Skeletal muscle cell (primary cell): ENCODE measurements at places on chromosomes 6 and 20.
A peak's percentile ranks its signal among the peaks of the same experiment; 100 is the strongest.

- no peak for DNase-seq
Measured at GRCh38 chr20:5364997-5365597, 48.3 kb upstream of the PROKR2 start.

DNA sequence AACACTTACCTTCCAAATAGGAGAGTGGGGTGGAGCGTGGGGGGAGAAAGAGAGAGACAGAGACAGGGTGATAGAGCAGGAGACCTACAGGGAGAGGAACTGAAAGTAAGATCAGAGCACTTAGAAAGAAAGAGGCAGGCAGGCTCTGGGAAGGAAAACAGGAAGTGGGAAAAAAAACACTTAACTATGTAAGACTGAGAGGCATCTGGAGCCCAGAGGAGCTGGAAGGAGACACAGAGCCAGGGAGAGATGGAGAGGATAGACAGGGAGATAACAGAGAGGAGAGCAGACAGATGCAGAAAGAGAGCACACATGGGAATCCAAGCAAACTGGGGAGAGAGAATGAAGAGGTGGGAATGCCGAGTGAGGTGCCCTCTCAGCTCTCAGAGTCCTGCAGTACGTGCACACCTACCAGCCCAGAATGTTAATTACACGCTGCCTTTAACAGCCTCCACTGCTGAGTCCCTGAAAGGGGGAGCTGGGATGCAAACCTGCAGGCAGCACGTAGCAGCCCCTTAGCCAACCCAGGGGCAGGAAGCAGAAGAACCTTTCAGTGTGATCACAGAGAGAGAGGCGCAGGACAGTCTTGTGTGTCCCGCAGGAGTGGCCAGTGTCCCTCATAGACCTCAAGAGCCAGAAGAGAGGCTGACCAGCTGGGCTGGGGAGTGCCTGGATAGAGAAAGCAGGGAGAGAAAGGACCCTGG is 132.7 kb upstream of the LRFN2 start:
- peak; percentile 29 for DNase-seq

GRCh38 chr6:121897337-121897760 is 461.9 kb downstream of the GJA1 start:
- DNase-seq: no peak

DNA sequence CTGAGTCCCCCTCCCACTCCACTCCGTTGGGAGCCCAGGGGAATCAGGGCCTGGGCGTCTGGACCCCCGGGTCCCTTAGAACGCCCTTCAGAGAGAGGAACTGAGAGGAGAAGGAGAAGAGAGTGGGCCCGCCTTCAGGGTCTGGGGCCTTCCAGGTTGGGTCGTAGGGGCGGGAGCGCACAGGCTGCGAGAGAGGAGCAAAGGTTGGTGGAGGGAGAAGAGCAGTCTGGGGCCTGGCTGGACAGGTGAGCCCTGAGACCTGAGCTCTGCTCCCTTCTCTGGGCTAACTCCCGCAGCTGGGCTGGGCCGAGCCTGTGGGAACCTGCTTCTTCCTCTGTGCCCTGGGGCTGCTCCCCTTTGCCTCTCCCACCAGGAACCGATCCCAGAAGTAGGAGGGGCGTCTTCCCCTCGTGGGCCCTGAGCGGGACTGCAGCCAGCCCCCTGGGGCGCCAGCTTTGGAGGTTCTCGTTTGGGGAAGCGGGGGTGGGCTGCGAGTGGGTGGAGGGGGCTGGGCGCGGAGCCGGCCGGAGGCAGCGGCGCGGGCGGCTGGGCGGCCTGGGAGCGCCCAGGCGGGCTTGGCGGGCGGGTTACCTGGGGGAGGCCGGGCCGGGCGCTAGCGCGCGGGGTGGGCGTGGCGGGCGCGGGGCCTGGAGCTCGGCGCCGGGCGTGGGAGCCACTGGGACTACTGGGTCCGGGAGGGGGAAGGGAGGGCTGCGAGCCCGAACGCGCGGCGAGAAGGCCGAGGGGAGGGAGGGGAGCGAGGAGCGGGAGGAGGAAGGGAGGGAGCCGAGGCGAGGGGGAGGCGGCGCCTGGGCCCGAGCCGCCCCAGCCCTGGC is at the start of gene DDR1:
Gene DDR1 (plus strand): TSS at position 835 of the 836 bp plus-strand sequence. CDS start 4,211 bp downstream, outside the sequence.
- DNase-seq: no peak

- DNase-seq: no peak
Measured at GRCh38 chr6:138092686-138093085, 14.5 kb downstream of the PERP start.

DNA sequence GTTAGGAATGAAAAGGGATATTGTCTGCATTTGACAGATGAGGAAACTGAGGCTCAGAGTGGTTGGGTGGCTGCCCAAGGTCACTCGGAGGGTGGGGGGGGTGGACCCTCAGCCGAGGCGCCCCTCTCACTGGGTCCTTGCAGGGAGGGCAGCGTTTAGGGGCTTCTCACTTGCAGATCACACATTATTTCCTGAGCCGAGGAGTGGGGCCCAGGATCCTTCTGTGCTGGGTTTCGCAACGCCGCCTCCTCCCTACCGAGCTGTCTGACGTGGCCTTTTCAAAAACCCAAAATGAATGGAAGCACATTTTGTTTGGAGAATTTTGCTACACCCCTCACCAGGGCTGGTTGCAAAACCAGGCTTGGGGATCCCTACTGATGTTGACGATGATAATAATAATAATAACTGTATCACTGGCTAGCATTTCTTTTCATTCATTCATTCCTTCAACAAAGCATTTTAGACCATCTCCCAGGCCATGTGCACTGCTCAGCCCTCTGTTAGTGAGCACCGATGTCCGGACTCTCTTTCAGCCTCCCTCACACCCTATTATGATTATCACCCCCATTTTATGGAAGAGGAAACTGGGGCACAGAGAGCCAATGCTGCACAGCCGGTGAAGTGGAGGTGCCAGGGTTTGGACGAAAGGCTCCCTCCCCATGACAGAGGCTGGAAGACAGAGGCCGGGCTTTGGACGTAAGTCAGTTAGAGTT is 5.2 kb downstream of the DLGAP4 start:
- no peak for DNase-seq

- no peak for DNase-seq
Measured at GRCh38 chr20:62860924-62861691, 514 bp downstream of the TCFL5 start.

GRCh38 chr6:89302195-89302770 is 12.8 kb downstream of the GABRR2 start:
- DNase-seq: no peak

GRCh38 chr20:32036716-32037485 is 15.1 kb upstream of the HCK start:
- DNase-seq: peak; percentile 13

GRCh38 chr20:40444516-40444915 is 244.5 kb downstream of the MAFB start:
- DNase-seq: no peak

- no peak for DNase-seq
Measured at GRCh38 chr6:161546632-161547031, 272.8 kb upstream of the AGPAT4 start.

- DNase-seq: no peak
Measured at GRCh38 chr6:76052314-76052713, 20.1 kb downstream of the IMPG1 start.

DNA sequence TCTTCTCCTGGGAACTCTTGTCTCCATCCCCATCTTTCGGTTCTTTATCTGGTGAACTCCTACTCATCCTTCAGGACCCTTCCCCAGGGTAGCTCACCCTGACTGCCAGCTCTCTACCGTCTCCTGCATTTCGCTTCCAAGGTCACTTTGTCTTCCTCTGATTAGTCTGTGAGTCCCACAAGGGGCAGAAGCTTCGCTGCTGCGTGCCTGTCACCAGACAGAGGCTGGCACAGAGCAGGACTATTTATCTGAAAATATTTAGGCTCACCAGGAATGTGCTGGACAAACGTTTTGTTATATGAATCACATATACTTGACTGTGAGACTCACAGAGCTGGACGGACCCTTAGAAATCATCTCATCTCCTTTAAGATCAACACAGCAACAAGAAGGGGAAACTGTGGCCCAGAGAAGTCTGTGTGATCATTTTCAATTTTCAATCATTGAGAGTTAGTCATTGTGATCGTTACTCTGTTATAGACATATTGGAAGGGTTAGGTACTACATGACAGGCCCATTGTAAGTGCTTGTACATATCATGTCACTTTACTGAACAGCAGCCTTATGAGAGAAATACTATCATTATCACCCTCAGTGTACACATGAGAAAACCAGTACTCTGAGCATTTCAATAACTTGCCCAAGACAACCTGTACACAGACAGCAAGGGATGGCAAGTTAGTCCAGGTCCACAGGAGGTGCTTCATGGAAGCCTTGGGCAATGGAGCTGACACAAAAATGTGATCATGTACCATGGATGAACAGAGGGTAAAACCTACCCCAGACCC is 51.4 kb downstream of the JPH2 start:
- no peak for DNase-seq

DNA sequence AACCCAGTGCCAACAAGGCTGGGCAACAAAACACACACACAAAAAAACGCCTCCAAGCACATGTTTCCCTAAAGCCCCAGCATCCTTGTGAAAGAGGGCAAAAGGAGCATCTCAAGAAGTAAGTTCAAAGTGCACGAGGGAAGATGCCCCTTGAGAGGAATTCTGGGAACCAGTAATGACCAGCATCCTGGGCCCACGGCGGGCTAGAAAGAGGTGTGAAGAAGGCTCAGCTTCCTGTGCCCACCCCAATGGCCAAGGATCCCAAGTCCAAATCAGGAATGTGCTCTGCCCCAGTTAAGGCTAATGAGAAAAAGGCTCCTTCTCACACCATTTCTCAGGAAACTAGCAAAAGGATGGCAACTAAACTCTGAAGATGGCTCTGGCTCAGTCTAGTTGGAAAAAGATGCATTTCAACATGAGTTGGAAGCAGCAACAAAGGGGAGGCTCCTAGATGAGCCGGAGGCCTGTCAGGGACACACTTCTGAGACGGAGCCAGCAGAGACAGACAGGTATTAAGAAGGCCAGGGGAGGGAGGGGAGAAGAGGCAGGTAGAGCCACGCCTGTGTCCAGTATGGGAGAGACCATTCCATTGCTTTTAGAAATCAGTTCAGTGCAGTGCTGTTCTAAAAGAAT is 3.2 kb downstream of the RIMS4 start:
- DNase-seq: no peak

- peak; percentile 52 for DNase-seq
Measured at GRCh38 chr6:144248476-144249301, 36.4 kb upstream of the UTRN start.

- DNase-seq: no peak
Measured at GRCh38 chr20:57437672-57438330, 46.6 kb downstream of the RBM38 start.
